ENCODE measurements at places on chromosomes 7 and 10.

GRCh38 chr10:132208462-132209050 lies 21.8 kb downstream of the DPYSL4 start:
- DNase-seq, result no peak

- DNase-seq, result no peak
Observed at GRCh38 chr7:148954766-148955165, 70.7 kb upstream of the EZH2 start.

DNA sequence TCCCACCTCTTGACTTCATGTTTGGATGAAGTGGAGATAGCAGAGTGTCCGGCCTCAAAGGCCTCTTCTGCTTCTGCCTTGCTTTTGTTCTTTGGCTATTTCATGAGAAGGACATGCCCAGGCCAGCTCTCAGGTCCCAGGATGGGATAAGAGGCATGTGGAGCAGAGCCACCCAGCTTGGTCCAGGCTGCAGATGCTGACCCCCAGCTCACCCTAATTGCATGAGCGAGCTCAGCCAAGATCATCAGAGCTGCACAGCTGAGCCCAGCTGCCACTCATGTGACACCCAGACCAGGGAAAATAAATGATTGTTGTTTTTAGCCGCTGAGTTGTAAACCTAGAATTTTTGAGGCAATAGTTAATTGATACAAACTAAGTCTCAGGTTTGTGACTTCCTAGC lies 230.0 kb downstream of the PHF14 start:
- no peak for DNase-seq

DNA sequence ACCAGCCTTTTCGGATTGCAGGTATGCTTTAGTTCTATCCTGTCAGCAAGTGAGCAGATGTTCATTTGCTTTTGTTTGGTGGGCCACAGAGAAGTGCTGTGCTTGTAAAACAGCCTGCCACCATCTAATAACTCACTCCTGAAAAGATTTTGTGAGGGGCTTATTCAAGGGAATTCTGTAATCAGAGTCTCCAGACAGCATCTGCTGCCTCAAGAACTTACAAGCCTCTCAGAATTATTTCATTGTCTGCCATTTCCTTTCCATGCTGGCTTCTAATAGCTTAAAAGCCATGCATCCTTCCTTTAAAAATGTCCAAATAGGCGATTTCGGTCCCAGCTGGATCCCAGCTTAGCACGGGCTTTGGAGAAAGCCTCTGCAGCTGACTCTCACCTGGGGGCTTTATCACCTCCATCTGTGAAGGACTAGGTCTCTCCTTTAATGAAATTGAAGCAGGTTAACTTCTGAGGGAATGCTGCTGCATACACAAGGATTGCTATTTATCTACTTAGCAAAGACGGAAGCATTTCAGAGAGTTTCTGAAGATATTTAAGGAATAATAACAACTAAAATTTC lies 48.0 kb downstream of the MALRD1 start:
- DNase-seq, result no peak

- no peak for DNase-seq
Observed at GRCh38 chr7:84092207-84092606, 102.4 kb downstream of the SEMA3A start.

DNA sequence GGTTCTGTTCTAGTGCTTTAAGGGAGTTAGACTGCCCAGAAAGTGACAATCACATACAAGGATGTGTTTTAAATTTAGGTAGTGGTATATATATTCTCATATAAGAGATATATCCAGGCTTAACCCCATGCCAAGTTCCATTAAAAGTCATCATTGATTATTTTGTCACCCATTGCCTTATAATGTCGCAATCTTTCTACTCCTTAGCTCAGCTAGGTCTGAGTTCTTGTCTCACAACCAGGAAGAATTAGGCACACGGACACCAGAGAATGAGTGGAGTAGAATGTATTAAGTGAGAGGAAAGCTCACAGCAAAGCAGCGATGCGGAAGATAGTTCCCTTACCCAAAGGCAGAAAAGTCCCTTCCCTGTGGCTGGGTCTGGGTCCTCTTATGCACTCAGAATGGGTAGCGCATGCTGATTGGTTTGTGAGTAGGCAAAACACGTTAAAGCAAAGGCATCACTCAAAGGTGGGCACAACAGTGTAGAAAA lies 197.2 kb upstream of the AHR start:
- DNase-seq, result no peak

DNA sequence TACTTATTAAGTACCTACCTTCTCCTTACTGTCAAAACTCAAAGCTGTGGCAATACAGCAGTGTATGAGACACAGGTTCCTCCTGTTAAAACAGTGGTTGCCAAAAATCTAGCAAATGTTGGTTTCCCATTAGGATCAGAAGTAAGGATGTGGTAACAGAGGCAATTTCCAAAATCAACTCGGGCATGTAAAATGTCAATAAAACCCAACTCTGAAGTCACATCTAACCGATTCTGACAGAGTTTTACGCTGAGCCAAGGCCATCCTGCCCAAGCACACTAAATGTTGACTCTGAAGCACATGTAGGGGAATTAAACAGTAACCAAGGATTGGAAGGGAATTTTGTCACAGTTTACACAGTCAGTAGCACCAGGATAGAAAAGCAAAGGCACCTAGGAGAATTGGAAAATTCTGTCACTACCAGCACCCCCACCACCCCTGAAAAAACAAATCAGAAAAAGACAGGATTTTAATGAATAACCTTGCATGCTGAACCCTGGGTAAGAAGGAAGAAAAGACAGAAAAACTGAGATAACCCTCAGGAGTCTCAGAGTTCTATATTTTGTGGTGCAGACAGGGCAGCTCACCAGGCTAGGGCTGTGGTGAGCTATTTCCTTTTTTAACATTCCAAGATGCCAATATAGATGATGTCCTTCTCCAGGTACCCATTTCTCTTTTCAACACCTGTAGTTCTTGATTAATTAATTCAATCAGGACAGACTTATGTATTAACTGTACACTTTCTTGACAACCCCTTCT lies 119.5 kb downstream of the DOCK4 start:
- no peak for DNase-seq

GRCh38 chr10:101030496-101031127 lies 317 bp downstream of the PDZD7 start:
- no peak for DNase-seq

DNA sequence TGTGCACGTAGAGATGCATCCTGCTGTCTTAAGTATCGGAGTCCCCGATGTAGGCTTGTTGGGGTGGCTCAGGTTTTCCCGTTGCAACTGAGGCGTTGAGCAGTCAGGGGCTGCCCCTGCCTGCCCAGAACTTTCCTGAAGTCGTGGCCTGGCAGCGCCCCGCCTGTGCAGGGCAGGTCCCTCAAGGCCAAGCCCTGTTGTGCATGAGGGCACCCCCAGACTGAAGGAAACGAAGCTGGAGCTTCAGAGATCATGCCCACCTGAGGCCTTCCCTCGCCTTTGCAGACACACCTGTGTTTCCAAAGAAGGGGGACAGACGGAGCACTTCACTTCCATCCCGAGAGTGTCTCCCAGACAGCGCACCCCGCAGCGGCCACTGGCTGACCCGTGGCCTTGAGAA lies 121.1 kb downstream of the NKX6-2 start:
- DNase-seq, result no peak

DNA sequence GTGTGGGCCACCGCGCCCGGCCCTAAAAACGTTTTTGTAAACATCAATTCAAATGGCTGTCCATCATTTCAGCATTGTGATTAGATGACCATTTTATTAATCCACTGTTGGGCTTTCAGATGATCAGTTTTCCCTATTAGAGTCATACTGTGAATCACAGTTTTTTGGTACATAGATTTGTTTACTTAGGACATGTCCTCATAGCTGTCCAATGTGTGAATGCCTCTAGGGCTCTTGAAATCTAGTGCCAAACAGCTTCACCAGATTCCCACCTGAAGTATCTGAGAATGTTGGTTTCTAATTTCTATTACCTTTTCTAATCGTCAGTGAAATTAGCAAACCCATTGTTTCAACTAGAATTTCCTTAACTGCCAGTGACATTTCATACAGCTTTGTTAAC lies 66.8 kb downstream of the UPF2 start:
- DNase-seq, result no peak

- DNase-seq, result no peak
Observed at GRCh38 chr7:9625953-9626352, 1192.5 kb downstream of the NXPH1 start.
